CD4-positive, alpha-beta T cell treated with Interferon alpha-2 for 1 hour (primary cell): ENCODE measurements at places on chromosomes 11 and 22.

DNA sequence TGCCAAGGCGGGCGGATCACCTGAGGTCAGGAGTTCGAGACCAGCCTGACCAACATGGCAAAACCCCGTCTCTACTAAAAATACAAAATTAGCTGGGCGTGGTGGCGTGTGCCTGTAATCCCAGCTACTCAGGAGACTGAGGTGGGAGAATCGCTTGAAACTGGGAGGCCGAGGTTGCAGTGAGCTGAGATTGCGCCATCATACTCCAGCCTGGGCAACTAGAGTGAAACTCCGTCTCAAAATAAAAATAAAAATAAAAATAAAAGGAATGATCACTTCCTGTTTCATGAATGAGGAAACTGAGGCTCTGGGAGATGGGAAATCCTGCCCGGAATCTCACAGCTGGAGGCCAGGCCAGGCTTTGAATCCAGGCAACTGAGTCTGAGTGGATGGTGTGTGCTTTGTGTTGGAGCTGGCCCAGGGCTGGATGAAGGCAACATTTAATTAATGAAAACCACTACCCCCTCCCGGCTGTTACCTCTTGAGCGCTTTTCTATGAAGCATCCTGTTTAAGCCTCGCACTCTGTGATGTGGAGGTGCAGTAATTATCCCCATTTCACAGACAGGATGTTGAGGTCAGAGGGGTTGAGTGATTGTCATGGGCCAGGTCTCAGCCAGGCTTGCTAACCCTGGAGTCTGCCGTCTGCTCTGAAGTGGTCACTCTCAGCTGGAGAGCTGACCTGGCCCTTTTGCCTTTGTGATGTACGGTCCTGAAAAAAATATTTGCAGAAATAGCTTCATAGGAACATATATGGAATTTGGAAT lies 27.8 kb downstream of the LRP5 start:
- DNase-seq: peak; percentile 60

- no peak for DNase-seq
Observed at GRCh38 chr11:115769891-115770290, 265.7 kb upstream of the CADM1 start.

DNA sequence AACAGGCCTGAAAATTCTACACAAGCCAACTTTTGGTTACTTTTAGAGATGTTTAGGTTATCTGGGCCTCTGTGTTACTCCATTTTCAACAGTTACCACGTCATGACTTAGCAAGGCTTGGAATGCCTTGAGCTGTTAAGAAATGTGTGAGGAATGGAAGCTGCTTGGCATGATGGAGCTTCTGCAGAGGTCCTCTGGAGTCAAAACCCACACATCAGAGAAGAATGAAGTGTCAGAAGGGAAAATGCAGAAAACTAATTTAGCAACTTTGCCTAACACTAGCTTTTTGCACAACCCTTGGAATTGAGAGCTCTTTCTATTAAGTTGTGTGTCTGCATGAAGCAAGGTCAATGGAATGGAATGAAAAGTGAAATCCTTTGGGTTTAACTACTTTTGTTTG lies 27.4 kb downstream of the FAT3 start:
- DNase-seq: no peak

GRCh38 chr11:35990816-35991215 lies 47.0 kb downstream of the LDLRAD3 start:
- DNase-seq: no peak

DNA sequence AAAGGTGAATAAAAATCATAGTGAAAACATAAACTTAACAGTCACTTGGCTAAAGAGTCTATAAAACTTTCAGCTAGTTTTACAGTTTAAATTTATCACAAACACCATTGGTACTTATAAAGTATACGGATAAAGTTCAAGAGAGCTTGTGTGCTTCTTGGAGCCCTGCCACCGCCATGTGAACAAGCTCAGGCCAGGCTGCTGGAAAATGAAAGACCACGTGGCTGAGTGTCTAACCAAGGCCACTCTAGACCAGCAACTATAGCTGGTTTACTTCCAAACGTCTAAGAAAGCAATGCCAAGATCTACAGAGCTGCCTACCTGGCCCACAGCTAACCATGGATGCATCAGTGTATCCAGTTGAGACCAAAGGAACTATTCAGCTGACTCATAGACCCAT lies 66.3 kb upstream of the API5 start:
- no peak for DNase-seq
